Right ventricle myocardium inferior (tissue), 1 donor: ENCODE measurements at places on chromosomes 2 and 18. TPM values are rescaled to one million over a fixed set of nuclear protein-coding genes. Genes with fewer than 3 reads are reported as not detected.

DNA sequence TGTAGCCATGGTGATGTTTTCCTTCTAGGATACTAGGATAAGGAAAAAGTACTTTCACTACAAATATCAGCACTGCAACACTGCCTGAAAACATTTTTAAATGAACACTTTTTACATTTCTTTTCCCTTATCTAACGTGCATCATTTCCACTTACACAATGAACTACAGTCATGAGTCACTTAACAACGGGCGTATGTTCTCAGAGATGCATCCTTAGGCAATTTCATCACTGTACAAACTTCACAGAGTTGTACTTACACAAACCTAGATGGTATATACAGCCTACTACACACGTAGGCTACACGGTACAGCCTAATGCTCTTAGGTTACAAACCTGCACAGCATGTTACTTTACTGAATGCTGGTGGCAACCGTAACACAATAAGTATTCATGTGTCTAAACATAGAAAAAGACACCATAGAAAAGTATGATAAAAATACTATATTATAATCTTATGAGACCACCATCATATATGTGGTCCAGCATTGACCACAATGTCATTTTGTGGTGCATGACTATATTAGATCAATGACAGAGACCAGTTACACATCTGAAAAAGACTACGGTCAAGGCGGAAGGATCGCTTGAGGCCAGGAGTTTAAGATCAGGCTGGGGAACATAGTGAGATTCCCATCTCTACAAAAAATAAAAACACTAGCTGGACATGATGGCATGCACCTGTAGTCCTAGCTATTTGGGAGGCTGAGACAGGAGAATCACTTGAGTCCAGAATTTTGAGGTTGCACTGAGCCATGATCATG is 39.8 kb downstream of the WDR33 start:
- DNase-seq, result no peak

DNA sequence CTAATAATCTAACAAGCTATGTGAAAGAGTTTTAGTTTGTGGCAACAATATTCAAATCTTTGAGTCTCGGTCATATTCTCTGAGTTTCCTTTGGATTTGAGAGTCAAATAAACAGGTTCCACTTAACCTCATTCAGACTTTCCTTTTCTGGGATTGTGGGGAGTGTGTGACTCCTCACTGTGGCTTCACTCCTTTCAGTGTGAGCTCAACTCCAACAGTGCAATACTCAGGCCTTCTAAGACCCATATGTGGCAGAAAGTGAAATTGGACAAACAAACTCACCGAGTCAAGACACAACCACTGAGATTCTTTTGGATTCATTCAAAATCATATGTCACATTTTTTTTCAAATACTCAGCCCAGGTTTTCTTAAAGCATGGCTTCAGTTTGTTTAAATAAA is 25.4 kb downstream of the SLC9A4 start:
- DNase-seq, result no peak

GRCh38 chr18:55483266-55483871 is 104.6 kb downstream of the TCF4 start:
- DNase-seq, result no peak

- DNase-seq, result no peak
Measured at GRCh38 chr2:203484266-203485112, 50.6 kb downstream of the RAPH1 start.

- DNase-seq, result no peak
Measured at GRCh38 chr2:9820020-9820973, 23.0 kb upstream of the TAF1B start.

- no peak for DNase-seq
Measured at GRCh38 chr2:118309946-118310680, 221.8 kb downstream of the INSIG2 start.

DNA sequence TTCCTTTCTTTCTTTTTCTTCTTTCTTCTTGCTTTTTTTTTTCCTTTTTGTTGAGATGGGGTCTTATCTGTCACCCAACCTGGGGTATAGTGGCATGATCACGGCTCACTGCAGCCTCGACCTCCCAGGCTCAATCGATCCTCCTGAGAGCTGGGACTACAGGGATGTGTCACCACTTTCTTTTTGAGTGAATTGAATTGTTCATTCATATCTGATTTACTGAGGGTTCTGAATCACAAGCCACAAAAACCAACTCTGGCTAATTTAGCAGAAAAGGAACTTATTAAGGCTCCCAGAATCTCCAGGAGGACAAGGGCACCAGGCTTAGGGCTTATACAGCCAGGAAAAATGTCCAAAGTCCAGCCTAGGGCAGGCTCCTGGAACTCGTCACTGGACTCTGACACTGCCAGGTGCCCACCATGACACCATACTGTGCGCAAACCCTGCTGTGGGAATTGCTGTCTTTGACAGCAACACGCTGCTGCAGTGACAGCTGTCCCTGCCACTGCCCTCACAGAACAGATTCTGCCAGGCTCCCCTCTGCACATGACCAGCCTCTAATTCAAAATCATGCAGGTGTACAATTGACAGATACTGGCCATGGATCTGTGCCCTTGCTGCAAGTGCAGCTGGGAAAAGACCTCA is 42.9 kb upstream of the EML6 start:
- DNase-seq, result no peak

- no peak for DNase-seq
Measured at GRCh38 chr2:127621981-127622431, 23.9 kb upstream of the GPR17 start.

DNA sequence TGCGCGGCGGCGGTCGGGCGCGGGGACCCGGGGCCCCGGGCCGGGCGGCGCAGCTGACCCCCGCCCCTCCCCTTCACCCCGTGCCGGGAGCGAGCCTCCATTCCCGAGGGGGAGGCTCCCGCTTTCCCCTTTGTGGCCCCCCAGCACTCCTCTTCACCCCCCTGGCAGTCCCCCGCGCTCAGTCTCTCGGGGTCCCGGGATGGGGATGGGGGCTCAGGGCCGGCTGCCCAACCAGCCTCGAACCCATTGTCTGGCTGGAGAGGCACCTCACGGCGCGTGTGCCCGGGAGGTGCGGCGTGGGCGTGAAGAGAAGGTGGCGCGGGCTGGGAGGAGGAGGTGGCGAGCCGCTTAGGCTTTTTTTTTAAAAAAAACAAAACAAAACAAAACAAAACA is 748 bp downstream of the FMNL2 start:
- no peak for DNase-seq

DNA sequence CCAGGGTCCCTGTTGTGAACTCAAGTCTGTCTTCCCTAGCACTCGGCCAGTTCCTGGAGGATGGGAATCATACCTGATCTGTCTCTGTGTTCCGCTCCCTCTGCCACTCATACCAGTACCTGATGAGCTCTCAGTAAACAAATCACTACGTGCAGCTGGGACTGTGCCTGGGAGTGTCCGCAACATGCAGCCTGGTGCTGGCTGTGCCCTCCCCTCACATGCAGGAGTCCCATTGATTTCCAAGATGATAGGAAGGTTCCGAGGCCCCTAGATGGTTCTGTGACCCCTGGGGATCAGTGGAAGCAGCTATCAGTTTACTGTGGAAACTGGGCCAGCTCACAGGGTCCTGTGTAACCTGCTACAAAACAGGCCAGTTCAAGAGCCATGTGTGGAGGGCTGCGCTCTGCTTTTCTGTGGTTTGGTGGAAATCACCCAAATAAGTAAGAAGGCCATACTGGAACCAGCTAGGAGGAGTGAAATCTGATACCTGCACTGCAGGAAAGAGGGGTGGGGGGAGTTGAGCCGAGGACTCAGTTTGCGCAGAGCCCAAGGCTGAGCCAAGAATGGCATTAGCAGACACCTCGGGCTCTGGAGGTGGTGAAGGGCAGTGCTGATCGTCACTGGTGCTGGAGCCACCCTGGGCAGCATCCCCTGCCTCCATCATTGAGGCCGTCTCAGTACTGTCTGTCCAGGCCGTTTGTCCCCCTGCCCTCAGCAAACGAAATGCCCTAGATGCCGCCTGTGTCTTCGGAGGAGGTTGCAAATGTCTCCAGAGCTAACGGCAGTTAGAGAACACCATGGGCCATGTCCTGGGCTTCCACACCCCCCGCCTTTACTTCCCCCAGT is 93.3 kb downstream of the KLHL29 start:
- DNase-seq, result no peak

GRCh38 chr18:34707670-34708069 is 2.4 kb upstream of the DTNA start:
- DNase-seq, result no peak

DNA sequence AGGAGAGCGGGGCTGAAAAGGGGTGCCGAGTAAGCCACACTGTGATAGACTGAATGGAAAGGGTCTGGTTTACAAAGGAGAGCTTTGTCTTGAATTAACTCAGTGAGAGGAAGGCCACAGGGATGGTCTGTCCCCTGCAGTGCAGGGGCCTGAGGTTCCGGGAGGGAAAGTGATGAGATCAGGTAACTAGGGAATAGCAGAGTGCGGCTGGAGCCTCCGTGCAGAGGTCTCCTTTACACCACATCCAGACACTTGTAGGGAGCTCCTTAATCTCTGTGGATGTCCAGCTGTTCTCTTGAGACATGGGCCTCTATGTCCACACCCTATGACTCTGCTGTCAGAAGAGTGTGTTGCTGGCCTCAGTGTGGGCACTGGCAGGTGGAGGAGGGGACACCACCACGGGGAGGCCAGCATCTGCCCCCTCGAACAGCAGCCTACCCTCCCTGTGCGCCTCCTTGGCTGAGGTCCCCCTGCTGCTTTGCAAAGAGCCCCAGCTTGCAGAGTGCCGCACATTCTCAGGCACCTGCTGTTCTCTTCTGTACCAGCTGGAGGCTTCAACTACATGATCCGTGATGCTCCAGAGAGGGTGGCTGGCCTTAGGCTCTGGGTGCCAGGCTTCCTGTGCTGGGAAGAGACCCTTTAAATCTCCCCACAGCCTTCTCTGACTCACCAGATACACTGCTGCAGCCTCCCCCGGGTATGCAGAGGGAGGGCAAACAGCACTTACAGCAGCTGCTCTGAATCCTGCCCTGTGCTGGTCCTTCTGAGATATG is 25.9 kb downstream of the ENOSF1 start:
- DNase-seq, result no peak

GRCh38 chr2:83531206-83531826 is 927.8 kb downstream of the SUCLG1 start:
- DNase-seq, result no peak

DNA sequence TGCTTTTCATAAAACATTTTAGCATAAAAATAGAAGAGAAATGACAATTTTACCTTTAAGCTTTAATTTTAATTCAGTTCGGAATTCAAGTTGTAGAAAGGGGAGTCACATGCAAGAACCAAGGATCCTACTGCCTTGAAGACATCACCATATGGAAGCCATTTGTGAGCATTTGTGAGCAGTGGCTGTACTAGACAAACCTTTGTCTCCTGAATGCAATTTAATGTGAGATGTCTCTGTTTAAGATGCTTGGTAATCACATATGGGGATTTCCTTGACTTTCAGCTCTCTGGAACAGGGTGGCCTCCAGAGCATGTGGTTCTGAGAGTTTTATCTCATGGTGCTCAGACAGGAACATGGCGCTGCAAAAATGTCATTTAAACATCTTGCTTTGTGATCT is 421.8 kb downstream of the NYAP2 start:
- DNase-seq, result no peak

DNA sequence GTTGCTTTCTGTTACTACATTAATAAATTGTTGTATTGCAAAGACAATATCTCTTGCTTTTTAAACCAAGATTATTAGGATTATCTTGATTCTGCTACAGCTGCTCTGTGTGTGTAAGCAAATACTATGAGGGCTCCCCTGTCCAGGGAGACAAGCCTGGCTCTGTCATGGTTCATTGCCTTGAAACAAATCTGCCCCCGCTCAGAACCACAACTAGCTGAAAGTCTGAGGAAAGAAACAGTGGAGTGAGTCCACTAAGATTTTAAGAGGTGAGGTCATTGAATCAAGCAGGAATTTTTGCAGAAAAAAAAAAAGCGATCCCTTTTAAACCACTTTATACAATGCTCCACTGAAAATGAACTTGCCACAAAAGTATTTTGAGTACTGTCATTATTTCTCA is 30.8 kb upstream of the LRRTM4 start:
- no peak for DNase-seq

GRCh38 chr2:165938237-165938636 is 15.3 kb downstream of the TTC21B start:
- no peak for DNase-seq

GRCh38 chr18:77119101-77119850 is 13.3 kb downstream of the MBP start:
- DNase-seq, result no peak

DNA sequence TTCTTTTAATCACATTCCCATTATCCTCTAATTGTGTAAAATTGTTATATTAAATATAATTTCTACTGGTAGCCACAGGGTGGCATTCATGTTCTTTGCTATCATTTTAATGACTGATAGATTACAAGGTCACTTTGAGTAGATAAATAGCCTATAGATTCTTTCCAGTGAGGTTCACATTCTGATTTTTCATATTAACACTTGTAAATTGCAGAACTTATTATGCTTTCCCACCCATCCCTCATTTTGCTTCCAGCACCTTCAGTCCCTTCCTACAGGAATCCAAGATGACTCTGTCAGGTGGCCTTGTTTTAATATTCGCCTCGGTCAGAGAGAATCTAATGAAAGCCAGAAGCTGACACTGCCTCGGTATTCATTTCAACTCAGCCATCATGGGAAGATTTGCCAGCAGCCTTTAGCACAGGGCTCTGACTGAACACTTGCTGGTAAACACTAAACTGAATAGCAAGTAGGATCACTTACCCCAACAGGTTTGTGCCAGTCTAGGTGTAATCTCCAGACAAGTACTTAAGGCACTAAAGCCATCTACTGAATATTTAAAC is 101.2 kb upstream of the FSHR start:
- DNase-seq, result no peak

The DLX1 gene
- not detected for total RNA-seq

The KCNJ3 gene
- total RNA-seq, result 2.6 TPM

The SFXN5 gene
- 9.6 TPM for total RNA-seq

The RNF125 gene
- 5.6 TPM for total RNA-seq

The GREB1L gene
- total RNA-seq, result 6.4 TPM

The LIMS2 gene
- total RNA-seq, result 260 TPM

The PTMA gene
- total RNA-seq, result 264 TPM

The DRC1 gene
- 0.30 TPM for total RNA-seq

The KCNG3 gene
- total RNA-seq, result not detected
